ENCODE measurements at places on chromosomes 3 and 15. TPM values are rescaled to one million over a fixed set of nuclear protein-coding genes. Genes with fewer than 3 reads are reported as not detected.

GRCh38 chr3:196398782-196399181 is 33.4 kb downstream of the UBXN7 start:
- H3K36me3 ChIP-seq: peaks cover 10% of the 10 kb centered on the region
- H3K27me3 ChIP-seq: no peaks in the 10 kb centered on the region

DNA sequence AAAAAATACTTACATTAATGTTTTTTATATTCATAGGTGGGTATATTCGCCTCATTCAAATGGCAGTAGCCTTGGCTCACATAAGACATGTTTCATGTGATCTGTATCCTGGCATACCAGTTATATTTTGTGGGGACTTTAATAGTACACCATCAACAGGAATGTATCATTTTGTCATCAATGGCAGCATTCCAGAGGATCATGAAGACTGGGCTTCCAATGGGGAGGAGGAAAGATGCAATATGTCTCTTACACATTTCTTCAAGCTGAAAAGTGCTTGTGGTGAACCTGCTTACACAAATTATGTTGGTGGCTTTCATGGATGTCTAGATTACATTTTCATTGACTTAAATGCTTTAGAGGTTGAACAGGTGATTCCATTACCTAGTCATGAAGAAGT is 3.5 kb downstream of the PDE12 start:
- no peak for DNase-seq
- no peaks in the 10 kb centered on the region for H3K27me3 ChIP-seq
- peak overlapping the region; percentile 66 for H3K4me3 ChIP-seq
- peaks cover 40% of the 10 kb centered on the region for H3K36me3 ChIP-seq
- peaks cover 41% of the 10 kb centered on the region for H3K4me1 ChIP-seq

GRCh38 chr15:39588531-39589192 is 7.8 kb downstream of the THBS1 start:
- H3K36me3 ChIP-seq: no peaks in the 10 kb centered on the region
- no peak overlapping the region for H3K4me3 ChIP-seq
- H3K4me1 ChIP-seq: no peaks in the 10 kb centered on the region
- H3K27ac ChIP-seq: no peak overlapping the region
- H3K27me3 ChIP-seq: no peaks in the 10 kb centered on the region
- DNase-seq: no peak

DNA sequence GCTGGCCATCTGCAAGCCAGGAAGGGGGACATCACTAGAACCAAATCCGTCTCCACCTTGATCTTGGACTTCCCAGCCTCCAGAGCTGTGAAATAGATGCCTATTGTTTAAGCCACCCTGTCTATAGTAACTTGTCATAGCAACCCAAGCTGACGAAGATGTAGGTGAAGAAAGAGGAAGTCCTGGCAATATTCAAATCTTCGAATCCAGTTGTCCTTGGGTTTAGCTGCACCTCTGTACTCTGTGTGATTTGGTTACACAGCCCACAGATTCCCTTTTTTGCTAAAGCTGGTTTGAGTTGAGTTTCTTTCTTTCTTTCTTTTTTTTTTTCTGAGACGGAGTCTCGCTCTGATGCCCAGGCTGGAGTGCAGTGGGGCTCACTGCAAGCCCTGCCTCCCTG is 68.0 kb upstream of the XCR1 start:
- peaks cover 43% of the 10 kb centered on the region for H3K4me1 ChIP-seq
- H3K27me3 ChIP-seq: peaks cover 23% of the 10 kb centered on the region
- H3K36me3 ChIP-seq: peaks cover 2% of the 10 kb centered on the region
- no peak for DNase-seq

DNA sequence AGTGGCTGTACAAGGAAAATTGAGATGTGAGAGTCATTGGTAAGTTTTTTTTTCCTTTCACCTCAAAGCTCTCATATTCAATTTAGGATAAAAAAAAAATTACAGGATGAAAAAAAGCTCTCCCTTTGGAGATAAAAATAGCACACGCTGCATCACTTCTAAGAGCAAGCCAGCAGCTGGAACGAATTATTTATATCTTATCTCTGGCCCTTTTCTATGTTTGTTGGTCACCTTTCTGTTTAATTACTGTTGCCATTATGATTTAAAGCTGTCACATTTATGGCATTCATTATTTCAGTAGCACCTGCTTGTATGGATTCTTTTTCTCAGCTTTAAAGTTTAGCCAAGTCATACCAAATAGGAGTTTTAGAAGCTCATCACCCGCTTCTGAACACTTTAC is 171.6 kb upstream of the PDZRN3 start:
- no peaks in the 10 kb centered on the region for H3K36me3 ChIP-seq
- no peaks in the 10 kb centered on the region for H3K27me3 ChIP-seq
- H3K4me1 ChIP-seq: no peaks in the 10 kb centered on the region
- no peak overlapping the region for H3K4me3 ChIP-seq
- H3K27ac ChIP-seq: no peak overlapping the region

DNA sequence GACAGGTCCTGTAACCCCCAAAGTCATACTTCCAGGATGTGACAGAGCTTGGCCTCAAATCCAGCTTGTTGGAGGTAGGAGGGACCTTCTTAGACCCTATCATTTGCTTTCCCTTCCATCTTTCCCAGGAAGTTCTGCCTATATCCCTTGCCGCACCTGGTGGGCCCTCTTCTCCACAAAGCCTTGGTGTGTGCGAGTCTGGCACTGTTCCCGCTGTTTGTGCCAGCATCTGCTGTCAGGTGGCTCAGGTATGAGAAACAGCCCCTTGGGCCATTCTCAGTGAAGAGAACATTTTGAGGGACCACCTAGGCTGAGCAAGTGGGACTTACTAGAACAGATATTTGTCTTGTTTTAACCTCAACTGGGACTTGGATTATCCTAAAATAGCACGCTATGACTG is 1.3 kb downstream of the IL17RE start:
- no peaks in the 10 kb centered on the region for H3K36me3 ChIP-seq
- H3K27ac ChIP-seq: no peak overlapping the region
- DNase-seq: no peak
- H3K4me3 ChIP-seq: no peak overlapping the region

GRCh38 chr3:102194760-102195159 is 240.1 kb upstream of the ZPLD1 start:
- H3K27ac ChIP-seq: no peak overlapping the region
- H3K4me1 ChIP-seq: peaks cover 12% of the 10 kb centered on the region
- peaks cover 2% of the 10 kb centered on the region for H3K36me3 ChIP-seq
- H3K4me3 ChIP-seq: no peak overlapping the region
- H3K27me3 ChIP-seq: no peaks in the 10 kb centered on the region

GRCh38 chr15:75045332-75046015 is 22.1 kb downstream of the PPCDC start:
- H3K36me3 ChIP-seq: peaks cover 16% of the 10 kb centered on the region
- H3K4me3 ChIP-seq: no peak overlapping the region
- H3K4me1 ChIP-seq: peaks cover 24% of the 10 kb centered on the region
- H3K27ac ChIP-seq: no peak overlapping the region
- no peak for DNase-seq

DNA sequence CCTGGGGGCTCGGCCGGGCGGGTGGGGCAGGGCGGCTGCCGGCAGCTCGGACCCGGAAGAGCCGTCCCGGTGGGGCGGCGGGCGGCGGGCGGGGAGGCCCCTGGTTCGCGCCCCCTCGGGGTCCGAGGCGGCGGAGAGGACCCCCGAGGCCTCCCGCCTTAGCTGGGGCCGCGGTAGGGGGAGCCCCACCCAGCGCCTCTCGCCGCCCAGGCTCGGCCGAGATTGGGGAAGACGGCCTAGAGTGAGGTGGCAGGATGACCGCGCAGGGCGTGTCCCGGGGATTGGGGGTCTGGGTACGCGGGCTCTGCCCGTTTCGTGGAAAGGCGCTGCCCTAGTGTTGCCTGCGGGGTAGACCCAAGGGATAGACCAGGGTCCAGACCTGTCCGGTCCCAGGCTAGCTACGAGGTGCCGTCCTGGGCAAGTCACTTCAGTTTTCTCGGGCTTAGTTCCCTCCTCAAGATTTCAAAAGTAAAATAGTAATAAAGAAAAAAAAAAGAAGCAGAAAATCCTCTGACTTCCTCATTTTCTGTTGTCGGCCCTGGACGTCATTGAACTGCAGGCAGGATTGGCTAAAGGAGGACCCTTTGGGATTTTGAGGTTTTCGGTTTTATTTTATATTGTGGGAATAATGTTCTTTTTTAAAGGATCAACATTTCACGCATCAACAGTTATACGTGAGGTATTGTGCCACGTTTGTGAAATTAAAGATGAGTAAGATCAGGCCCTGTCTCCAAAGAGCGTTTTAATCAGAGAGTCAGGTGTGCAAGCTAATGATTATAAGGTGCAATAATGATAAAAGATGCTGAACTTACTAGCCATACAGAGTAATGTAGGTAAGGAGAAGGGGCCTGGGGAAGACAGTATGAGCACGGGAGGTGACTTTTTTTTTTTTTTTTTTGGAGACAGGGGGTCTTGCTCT is 679 bp downstream of the IQGAP1 start:
- H3K27ac ChIP-seq: peak overlapping the region; percentile 94
- no peaks in the 10 kb centered on the region for H3K27me3 ChIP-seq
- peak overlapping the region; percentile 91 for H3K4me3 ChIP-seq
- peaks cover 37% of the 10 kb centered on the region for H3K4me1 ChIP-seq
- peak; percentile 75 for DNase-seq
- peaks cover 40% of the 10 kb centered on the region for H3K36me3 ChIP-seq

- H3K4me1 ChIP-seq: no peaks in the 10 kb centered on the region
- H3K4me3 ChIP-seq: peak overlapping the region; percentile 42
- peak; percentile 26 for DNase-seq
- no peak overlapping the region for H3K27ac ChIP-seq
- H3K27me3 ChIP-seq: peaks cover 56% of the 10 kb centered on the region
- no peaks in the 10 kb centered on the region for H3K36me3 ChIP-seq
Measured at GRCh38 chr3:123449102-123449996, 459 bp upstream of the ADCY5 start.

DNA sequence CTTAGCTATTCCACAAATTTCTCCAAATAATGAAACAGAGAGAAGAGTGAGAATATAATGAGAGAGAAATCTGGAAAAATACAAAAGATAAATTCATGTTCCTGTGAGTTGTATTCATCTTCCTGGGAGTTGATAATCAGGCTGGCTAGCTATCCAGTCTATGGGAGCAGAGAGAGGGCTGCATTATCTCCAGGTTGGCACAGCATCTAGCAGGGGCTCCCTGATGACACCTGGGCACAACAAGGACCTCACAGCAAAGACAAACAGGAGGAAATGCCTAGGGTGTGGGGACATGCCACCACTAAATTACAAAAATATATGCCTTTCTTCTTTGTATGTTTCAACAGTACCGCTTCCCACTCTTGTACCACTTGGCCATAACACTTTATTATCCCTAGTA is 1.9 kb downstream of the EHD4 start:
- peaks cover 56% of the 10 kb centered on the region for H3K4me1 ChIP-seq
- H3K36me3 ChIP-seq: peaks cover 16% of the 10 kb centered on the region
- peaks cover 10% of the 10 kb centered on the region for H3K27me3 ChIP-seq
- peak overlapping the region; percentile 94 for H3K27ac ChIP-seq
- no peak for DNase-seq
- peak overlapping the region; percentile 85 for H3K4me3 ChIP-seq

DNA sequence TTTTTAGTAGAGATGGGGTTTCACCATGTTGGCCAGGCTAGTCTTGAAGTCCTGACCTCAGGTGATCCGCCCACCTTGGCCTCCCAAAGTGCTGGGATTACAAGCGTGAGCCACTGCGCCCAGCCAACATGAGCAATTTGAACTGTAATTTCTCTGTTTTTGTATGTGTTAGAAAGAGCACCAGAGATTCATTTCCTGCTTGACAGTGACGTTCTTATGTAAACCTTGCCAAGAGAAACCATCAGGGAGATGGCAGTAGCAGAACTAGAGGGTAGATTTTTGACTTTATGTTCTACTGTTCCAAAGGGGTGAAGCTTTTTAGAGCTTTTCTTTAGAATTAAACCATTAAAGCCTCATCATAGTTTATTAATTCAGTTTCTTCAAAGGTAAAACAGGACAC is 148.1 kb upstream of the UMPS start:
- peaks cover 18% of the 10 kb centered on the region for H3K4me1 ChIP-seq
- H3K36me3 ChIP-seq: peaks cover 1% of the 10 kb centered on the region

The TICRR gene
- 22.5 TPM for total RNA-seq

The VPS8 gene
- total RNA-seq: 22.9 TPM

The LINS1 gene
- total RNA-seq: 27.6 TPM

The MUSTN1 gene
- total RNA-seq: 0.91 TPM

The RPSA gene
- total RNA-seq: 2,622 TPM

The ZDHHC19 gene
- not detected for total RNA-seq

The TEX55 gene
- not detected for total RNA-seq

The GRAMD2A gene
- not detected for total RNA-seq

The DALRD3 gene
- 24.7 TPM for total RNA-seq

The ZNF774 gene
- 1.9 TPM for total RNA-seq
